ENCODE measurements at places on chromosomes 5 and 9.

GRCh38 chr5:79488775-79489174 lies 25.2 kb downstream of the HOMER1 start:
- DNase-seq: no peak

GRCh38 chr9:69815313-69815712 lies 5.3 kb upstream of the CFAP95 start:
- DNase-seq: no peak

DNA sequence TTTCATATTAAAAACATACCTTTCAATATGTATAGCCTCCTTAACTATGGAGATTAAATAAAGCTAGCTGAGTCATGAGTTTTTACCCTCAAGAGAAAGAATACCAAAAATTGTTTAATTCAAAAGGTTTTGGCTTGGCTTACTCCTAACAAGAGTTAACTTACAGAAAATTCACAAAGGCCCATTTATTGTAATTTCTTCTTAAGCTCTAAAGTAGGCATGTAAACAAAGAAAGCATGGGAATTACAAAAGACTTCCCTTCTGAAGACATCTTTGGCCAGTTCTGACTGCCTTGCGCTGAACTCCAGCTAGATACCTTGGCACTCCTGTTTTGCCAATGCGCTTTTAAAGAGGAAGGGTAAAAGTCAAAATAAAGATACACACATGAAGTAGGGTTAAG lies 28.2 kb downstream of the PUM3 start:
- DNase-seq: no peak

DNA sequence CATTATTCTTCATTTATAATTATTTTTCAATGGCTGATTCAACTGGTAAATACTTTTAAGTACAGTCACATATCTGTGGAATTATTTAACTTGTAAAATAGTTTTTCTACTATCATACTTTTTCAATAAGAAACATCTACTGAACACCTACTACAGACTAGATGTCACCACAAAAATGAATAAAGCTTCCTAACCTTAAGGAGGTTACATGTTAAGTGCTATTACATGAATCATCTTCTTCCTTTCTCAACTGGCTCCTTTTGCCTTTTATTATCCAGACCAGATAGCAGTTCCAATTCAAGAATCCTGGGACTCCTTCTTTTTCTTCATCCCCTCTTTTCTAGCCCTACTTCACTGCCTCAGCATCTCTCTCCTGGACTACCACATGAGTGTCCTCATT lies 4.7 kb downstream of the PGGT1B start:
- no peak for DNase-seq

DNA sequence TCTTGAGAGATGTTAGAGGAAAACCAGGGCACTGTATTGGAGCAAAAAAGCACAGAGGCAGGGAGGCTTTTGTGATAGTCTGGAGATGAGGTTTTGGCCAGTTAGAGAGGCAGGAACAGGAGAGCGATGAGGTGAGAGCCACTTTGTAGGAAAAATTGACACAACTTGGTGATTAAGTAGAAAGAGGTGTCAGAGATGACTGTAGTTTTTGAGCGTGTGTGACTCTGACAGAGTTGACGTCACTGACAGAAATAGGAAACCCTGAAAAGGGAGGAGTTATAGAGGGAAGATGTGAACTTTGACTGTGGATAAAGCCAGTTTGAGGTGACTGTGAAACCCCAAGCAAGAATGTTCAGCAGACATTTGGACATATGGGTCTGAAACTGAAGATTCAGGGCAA lies 15.7 kb downstream of the NFX1 start:
- DNase-seq: no peak

DNA sequence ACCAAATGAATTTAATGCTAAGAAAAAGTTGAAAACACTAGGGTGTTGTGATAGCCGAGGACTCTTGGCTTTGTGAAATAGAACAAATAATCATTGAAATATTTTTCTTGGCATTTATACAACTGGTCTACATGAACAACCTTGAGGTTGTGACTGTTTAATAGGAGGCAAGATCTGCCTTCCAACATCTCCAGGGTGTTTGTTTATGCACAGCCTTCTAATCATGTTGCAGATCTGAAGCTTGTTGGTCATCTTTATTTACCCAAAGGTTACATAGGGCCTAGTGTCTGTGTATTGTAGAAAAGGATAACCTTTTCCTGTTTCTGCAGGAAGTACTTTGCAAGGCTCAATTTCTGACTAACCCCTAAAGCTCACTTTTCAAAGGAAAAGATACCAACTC lies 65.2 kb upstream of the RANBP3L start:
- DNase-seq: no peak

DNA sequence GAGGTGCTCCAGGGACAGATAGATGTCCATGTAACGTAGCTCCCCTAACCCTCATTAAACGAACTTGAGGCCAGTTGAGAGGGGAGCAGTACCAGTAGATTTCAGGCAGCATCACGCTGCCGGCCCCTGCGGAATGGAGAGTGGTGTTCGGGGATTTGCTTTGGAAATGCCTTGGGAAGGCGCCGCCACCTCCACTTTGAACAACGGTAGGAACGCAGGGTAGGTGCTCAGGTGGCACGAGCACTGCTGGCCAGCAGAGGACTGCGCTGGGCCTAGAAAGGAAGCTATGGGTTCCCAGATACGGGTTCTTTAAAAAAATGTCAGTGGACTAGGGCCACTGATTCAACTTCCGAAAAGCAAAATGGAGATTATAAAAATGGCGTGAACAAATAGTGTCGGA lies 271.8 kb downstream of the FANCC start:
- DNase-seq: no peak

- no peak for DNase-seq
Measured at GRCh38 chr5:143793249-143793648, 18.7 kb upstream of the HMHB1 start.

GRCh38 chr5:20601678-20602100 lies 613.7 kb upstream of the CDH18 start:
- no peak for DNase-seq

DNA sequence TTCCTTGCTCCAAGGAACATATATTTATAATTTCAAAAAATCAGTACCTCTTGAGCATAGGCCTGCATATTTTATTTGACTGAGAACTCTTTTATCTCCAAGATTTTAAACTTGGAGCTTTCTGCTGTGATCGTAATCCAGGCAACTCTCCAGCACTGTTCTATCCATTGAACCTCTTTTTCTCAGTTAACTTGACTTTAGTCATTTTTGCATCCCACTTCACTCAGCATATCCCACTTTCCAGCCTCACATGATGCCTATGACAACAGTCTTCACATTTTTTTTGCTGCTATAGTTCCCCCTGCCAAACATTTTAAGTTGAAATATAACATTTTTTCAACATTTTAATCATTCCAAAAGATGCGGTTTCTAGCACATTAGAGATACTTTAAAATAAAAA lies 9.1 kb upstream of the PSIP1 start:
- DNase-seq: no peak

- no peak for DNase-seq
Measured at GRCh38 chr9:124001458-124001799, 10.1 kb upstream of the LHX2 start.

GRCh38 chr5:128290152-128290858 lies 206.7 kb downstream of the SLC12A2 start:
- DNase-seq: no peak
